ENCODE measurements at places on chromosomes 7 and 10.

GRCh38 chr7:28088032-28088431 is 92.6 kb downstream of the JAZF1 start:
- DNase-seq = no peak

- no peak for DNase-seq
Observed at GRCh38 chr10:95783741-95784140, 27.8 kb downstream of the ENTPD1 start.

DNA sequence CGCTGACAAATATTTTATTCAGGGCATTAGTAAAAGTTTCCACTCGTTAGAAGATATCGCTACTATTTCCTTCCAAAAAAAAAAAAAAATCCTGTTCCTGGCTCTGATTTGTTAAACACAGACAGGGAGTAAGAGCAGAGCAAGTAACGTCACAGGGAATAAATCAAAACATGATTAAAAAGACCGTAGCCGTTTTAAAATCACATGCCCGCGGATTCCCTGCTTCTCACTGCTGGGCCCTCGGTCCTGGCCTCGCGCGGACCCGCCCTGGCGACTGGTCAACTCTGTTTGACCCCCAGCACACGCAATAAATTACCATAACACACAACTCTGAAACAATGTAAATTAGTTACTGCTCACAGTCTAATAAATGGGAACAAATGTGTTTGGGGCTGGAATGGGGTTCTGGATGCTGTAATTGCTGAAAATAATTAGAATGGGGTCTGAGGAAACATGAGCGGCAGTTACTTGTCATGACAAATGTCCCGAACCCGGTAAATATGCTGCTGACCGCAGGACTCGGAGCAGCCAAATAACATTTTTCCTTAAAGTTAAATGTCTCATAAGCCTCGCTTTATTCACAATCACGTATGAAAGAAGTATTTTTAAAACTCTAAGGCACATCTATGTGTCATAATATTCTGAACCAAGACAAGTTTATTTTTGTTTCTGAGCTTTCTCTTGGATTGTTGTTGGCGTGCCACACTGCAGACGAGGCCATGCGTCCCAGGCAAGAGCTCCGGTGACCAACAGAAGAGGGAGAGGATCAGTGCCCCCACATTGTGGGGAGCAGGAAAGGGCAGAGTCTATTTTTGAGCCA is 17.9 kb downstream of the EBF3 start:
- DNase-seq = no peak

GRCh38 chr10:118330295-118331076 is 11.6 kb downstream of the FAM204A start:
- DNase-seq = no peak

GRCh38 chr10:119478111-119478802 is 64.3 kb downstream of the RGS10 start:
- no peak for DNase-seq

DNA sequence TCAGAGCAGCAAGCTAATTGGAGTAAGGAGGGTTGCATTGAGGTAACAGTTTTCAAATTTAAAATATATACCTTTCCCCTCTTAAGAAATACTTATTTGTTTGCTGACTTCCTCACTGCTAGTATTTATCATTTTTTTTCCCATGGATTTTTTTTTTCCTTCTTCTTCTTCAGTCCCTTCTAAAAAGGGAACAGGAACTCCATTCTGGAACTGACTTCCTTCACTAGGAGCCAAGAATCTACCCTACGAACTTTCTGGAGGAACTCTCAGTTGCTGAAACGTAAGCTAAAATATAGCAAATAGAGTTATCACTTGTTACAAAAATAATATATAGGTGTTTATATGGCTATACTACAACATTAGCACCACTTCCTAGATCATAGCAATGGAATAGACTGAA is 95.4 kb downstream of the HGF start:
- no peak for DNase-seq

DNA sequence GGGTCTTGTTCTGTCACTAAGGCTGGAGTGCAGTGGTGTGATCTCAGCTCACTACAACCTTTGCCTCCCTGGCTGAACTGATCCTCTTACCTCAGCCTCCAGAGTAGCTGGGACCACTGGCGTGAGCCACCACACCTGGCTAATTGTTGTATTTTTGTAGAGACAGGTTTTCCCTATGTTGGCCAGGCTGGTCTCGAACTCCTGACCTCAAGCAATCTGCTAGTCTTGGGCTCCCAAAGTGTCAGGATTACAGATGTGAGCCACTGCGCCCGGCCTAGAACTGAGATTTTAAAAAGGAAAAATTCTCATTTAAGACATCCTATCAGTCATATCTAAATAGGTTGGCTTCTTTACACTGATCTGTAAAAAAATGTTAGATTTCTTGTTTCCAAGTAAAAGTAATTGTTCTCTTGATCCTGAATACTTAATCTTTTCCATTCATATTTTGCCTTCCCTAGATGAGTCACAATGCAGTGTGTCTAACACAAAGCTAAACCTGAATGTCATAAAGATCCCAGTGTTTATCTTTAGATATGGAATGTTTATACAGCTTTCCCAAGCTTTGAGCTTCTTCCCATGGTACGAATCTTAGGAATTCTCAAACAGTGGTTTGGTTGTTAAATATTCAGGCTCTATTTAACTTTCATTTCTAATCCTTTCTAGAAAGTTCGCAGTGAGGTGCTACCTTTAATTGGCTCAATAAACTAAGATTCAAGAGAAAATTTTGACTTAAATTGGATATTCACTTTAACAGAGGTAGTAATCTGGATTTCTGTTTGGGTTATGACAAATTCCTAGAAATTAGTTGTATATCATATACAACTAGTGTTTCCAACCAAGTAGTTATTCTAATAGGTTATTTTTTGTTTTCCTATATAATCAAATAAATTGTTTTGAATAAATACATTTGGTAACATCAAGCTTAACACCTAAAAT is 12.1 kb upstream of the LAMB1 start:
- DNase-seq = no peak

DNA sequence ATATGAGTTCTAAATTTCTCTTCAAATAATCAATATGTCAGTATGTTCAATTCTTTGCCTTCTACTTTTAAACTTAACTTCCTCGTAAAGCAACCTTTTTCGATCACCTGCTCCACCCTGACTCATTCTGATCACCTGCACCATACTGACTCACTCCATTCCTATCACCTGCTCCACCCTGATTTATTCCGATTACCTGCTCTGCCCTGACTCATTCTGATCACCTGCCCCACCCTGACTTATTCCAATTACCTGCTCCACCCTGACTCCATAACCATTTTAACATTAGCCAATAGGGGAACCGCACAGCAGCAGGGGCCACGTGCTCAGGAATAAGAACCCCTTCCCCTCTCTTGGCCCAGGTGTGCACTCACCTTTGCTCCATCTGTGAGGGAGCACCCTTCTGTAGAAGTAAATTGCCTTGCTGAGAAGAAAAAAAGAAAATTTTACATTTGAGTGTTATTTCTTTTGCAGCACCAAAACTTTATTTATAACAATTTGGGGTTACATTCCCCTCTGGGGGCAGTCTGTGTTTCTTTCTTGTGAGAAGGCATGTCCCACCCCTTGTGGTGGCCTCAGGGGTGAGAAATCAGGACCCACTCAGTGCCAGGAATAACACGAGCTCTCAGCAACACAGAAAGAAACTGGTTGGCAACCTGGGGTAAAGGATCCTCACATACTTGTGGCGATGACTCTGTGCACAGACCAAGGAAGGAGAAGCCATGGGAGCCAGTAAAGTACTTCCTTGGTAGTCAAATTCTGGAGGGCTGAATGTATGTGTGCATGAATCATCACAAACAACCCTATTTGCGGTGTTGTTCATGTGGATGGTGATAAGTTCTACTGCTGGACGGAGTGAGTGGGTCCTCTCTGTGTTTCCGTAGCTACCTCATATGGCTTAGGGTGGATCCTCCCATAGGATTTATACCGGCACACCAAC is 29.4 kb upstream of the PPP1R9A start:
- no peak for DNase-seq

- DNase-seq = no peak
Observed at GRCh38 chr10:49310901-49311554, 12.1 kb downstream of the C10orf71 start.

- DNase-seq = no peak
Observed at GRCh38 chr7:28114056-28114455, 66.5 kb downstream of the JAZF1 start.

GRCh38 chr7:29598613-29599012 is 35.0 kb downstream of the PRR15 start:
- no peak for DNase-seq

DNA sequence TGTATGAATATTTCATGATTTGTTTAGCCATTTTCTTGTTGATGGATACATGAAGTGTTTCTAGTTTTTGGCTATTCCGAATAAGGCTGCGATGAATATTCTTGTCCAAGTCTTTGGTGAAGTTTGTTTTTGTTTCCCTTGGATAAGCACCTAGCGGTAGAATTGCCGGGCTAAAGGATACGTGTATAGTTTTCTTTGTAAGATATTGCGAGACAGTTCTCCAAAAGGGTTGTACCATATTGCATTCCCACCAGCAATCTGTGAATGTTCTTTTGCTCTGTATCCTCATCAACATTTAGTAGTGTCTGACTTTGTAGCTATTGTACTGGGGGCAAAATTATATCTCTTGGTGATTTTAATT is 142.6 kb downstream of the DOCK1 start:
- no peak for DNase-seq

DNA sequence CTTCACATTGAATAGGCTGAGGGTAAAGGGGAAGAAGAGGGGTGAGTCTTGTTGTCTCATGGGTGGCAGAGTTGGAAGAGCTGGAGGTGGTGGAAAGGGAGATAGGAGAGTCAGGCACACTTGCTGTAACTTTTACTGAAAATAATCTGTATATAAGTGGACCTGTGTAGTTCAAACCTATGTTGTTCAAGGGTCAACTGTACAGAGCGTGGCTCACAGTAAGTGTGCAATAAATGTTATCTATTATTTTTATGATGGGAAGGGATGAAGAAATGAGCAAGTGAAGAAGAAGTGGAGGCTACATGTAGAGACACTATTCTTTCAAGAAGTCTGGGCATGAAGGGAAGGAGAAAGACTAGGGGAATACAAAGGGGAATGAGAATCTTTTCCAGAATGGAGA is 71.5 kb upstream of the FAM133B start:
- no peak for DNase-seq

DNA sequence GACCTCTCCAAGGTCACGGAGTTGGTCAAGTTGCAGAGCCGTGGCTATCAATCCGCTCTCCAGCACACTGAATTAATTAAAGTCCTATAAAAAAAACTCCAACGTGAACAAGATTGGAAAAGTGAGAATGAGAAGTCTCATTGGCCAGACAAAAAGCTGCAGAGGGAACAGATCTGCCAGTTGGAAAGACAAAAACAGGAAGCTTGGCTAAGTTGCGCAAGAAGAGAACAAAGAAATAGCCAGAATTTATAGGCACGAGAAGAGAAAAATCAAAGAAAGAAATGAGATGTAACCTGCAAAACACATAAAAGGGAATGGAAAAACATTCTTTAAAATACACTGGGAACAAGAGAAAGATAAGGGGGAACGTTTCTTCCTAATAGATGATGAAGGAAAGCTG is 45.7 kb upstream of the CRTAC1 start:
- DNase-seq = no peak

- DNase-seq = no peak
Observed at GRCh38 chr7:69953136-69954067, 355.1 kb downstream of the AUTS2 start.

DNA sequence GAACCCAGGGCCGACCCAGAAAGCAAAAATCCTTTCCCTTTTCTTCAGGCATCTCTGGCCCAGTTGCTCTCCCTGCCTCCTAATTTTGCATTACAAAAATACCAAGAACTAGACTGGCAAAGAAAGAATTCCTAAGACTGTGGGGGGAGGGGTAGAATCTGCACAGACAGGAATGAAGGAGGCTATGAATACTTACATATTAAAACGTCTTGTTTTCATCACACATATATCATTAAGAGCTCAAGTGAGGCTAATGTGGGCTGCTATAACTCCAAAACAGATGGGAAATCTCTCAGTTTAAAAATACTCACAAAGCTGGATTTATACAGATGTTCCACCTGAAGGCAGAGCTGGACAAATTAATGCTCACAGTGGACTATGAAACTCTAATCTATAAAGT is 29.2 kb upstream of the MKX start:
- no peak for DNase-seq

DNA sequence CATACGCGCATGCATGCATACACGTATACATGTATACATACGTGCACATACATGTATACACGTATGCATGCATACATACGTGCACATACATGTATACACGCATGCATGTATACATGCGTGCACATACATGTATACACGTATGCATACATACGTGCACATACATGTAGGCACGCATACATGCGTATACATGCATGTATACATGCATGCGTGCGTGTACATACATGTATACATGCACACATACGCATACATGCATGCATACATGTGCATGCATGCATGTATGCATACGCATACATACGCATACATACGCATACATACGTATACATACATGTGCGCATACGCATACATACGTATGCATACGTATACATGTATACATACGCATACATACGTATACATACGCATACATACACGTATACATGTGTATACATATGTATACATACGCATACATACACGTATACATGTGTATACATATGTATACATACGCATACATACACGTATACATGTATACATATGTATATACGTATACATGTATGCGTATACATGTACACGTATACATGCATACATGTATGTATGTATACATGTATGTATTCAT is 19.0 kb upstream of the MTURN start:
- DNase-seq = no peak

DNA sequence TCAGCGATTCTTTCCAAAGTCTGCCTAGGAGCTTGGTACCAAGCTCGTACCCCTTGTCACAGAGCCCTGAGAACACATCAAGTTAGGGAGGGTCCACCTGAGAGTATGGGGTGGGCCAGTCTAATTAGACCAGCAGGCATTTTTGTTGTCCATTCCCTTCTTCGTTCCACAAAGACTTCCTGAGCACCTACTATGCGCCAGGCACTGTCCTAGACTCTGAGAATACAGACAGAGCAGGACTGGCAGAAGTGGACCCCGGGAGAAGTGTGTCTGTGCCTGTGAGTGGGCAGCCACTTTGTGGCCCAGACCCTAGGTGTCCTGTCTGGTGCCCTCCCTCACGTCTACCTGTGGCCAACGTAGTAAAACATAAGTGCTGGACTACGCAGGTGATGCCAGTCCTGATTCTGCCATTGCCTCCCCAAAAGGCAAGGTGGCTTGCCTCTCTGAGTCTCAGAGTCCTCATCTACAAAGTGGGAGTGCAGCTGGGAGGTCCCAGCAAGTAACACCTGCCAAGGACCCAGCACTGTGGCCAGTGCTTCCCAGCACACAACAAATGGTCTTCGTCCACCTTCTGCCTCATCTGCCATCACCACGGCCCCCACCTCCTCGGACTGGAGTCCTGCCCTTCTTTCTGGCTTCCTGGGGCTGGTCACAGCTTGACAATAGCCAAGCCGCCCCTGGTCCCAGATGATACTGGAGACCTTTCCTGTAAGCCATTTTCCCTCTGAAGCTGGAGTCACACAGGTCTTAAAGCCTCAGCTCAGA is 54.3 kb upstream of the DUSP5 start:
- DNase-seq = no peak

GRCh38 chr7:44534087-44534486 is 7.0 kb downstream of the NPC1L1 start:
- DNase-seq = no peak

GRCh38 chr7:128738570-128739047 is 550 bp upstream of the CALU start:
- no peak for DNase-seq

GRCh38 chr10:58512491-58513187 is at the start of gene BICC1:
Gene BICC1 (plus strand): TSS chr10:58512872. CDS start chr10:58513144, 272 bp downstream.
- DNase-seq = peak; percentile 84

- DNase-seq = no peak
Observed at GRCh38 chr10:97384156-97384555, 17.0 kb downstream of the RRP12 start.

Data from H7 (cell line).